ENCODE measurements at places on chromosomes 7 and 10. TPM values are rescaled to one million over a fixed set of nuclear protein-coding genes. Genes with fewer than 3 reads are reported as not detected.
A peak's percentile ranks its signal among the peaks of the same experiment; 100 is the strongest.

Gene SH2D4B
- polyA plus RNA-seq: not detected

Gene STARD3NL
- 25.3 TPM for polyA plus RNA-seq

Gene SYT15B
- polyA plus RNA-seq: not detected

Gene SPDYE16
- not detected for polyA plus RNA-seq

Gene WEE2
- polyA plus RNA-seq: not detected

Gene SUGCT
- 220 TPM for polyA plus RNA-seq

GRCh38 chr7:35681231-35682029, 13.5 kb downstream of the HERPUD2 start:
- no peak for DNase-seq

- DNase-seq: no peak
Observed at GRCh38 chr10:89535171-89536012, at the start of gene SLC16A12. Gene SLC16A12, minus strand, starts transcription at chr10:89535594. Its CDS starts 73,016 bp downstream, at chr10:89462578.

GRCh38 chr10:633279-634245, 55.9 kb downstream of the DIP2C start:
- DNase-seq: no peak

GRCh38 chr10:91163269-91163868, 57.1 kb upstream of the PCGF5 start:
- peak; percentile 27 for DNase-seq

GRCh38 chr7:149845257-149845980, 7.2 kb downstream of the ZNF862 start:
- DNase-seq: no peak

DNA sequence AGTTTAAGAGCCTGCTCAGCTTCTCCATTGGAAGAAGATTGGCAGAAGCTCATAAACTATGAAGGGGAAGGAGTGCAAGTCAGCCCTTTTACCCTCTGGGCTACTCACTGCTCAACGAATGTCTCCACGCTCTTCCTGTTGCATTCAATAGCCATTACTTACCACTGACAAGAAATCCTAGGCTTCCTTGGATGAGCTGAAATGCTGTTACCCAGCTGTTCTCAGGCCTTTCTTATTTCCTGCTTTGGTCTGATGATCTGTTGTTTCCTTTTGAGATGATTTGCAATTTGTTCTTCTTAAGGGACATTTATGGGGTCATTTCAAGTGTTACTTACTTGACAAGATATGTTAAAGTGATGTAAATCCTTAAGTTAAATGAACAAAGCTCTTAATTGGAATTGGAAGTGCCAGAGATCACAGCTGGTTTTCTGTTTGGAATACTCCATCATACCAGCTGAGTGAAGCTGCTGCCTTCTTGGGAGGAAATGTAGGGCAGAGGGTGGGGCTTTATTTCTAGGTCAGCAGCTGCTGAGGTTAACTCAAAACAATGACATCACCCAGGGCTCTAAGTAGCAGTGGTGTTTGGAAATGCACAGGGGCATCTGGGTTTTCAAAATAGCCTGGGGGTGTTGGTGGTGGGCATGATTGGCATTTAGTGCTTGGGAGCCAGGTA, 170.0 kb downstream of the PRKCQ start:
- DNase-seq: no peak

Measured in foreskin keratinocyte (primary cell).